Germinal center (tissue), 1 donor: ENCODE measurements at places on chromosomes 13 and 19.

DNA sequence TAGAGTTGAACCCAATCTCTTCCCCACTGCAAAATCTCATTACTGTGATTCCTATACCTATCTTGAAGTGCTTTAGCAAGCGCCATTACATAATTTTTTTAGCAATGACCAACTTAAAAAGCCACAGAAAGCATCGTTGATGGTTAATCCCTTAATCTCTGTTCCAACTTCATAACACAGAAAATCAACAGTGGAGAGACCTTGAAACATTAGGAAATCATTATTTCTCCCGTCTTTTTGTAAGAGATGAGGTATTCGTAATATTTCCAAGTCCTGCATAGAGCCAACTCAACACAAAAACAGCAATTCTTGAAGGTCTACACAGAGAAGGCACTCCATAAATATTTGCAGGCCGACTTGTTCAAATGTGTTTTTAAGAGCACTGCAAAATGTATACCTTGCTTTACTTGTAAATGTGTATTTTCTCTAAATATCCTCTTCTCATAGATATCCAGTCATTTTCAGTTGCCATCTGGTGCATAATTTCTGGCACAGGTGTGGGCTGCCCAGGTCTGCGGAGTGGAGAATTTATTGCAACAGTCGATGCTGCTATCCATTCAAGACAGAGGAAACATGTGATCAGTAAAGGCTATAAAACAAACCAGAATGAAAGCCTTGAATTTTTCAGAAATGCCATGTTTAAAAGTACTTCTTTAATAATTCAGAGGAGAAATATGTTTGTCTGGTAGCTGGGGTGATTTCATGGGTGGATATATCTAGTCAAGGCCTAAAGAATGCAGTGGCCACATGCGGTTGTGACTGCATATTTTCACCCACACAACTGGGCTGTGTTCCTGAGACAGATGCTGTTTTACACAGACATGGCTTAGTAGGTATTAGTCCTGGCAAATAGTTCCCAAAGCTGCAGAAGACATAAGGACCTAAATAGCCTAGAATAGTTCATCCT, 234.3 kb upstream of the STARD13 start:
- no peak for DNase-seq

GRCh38 chr13:48828962-48829411, 146.7 kb upstream of the FNDC3A start:
- peak; percentile 14 for DNase-seq

DNA sequence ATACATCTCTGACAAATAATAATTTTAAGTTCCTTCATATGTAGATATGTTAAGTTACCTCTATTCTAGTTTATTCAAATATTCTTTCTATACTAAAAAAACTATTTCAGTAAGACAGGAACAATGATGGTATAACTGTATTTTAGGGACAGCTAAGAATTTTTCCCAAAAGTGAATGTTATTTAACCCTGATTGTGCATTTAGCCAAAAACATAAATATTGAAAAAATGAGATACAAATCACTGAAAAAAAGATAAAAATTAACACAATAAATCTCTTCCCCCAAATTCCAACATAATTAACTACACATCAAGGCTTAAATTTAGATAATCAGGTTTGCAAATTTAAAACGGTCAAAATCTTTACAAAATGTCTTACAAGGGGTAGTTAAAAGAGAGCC, 58.1 kb downstream of the KCNRG start:
- no peak for DNase-seq

- no peak for DNase-seq
Observed at GRCh38 chr19:11238041-11238440, 1.4 kb upstream of the ANGPTL8 start.
